Dermis microvascular lymphatic vessel endothelial cell (primary cell): ENCODE measurements at places on chromosomes 6 and 20. TPM values are rescaled to one million over a fixed set of nuclear protein-coding genes. Genes with fewer than 3 reads are reported as not detected.

RWDD2A gene
- 2.4 and 3.2 TPM in 2 replicates for total RNA-seq

CCM2L gene
- total RNA-seq: 17.3 and 27.6 TPM in 2 replicates

HTR1B gene
- total RNA-seq: 2.1 and 3.5 TPM in 2 replicates

SERPINB6 gene
- total RNA-seq: 107 and 108 TPM in 2 replicates

GRCh38 chr6:98976674-98977385 is 29.1 kb upstream of the FBXL4 start:
- no peak for DNase-seq

DNA sequence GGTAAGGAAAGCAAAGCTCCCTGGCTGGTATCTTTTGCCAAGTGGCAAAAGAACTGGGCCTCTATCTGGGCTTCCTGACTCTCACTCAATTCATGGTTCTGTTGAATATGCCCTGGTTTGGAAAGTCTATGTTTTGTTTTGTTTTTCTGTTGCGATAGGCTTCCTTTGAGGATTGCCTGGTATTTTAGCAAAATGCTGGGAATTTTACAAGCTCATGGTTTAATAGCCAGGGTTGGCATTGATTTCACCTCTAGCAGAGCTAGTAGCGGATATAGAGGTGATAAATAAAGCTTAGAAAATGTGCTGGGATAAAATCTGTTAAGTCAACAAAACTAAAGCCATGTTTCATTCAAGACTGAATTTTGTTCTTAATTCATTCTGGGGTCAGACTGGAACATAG is 109.9 kb downstream of the RNF144B start:
- DNase-seq: no peak

DNA sequence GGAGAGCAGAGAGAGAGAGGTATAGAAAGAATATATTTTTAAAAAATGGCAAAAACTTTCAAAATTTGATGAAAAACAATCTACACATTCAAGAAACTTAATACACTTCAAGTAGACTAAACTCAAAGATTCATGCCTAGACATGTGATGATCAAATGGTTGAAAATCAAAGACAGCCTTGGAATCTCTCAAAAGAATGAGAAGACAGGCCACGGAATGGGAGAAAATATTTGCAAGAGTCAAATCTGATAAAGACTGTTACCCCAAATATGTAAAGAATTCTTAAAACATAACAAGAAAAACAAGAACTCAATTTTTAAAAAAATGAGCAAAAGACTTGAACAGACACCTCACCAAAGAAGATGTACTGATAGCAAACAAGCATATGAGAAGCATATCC is 49.7 kb downstream of the THEMIS start:
- no peak for DNase-seq

- DNase-seq: no peak
Measured at GRCh38 chr6:77361018-77361417, 102.3 kb downstream of the HTR1B start.

DNA sequence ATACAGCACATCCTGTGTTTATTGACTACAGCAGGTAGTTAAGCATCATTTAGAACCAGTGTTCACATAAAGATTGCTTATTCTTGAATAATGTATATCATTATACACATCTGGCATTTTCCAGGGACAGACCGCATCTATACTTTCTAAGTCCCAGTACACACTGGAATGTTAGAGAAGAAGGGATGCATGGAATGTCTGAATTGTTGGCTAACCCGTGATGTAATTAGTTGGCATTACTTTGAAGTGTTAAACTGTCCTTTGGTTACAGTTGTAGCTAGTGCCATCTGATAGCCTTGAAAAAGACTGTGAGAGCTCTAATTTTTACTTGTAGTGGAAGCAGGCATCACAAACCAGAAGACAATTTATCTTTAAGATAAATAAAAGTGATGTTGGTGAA is 29.8 kb upstream of the MCHR2 start:
- no peak for DNase-seq

DNA sequence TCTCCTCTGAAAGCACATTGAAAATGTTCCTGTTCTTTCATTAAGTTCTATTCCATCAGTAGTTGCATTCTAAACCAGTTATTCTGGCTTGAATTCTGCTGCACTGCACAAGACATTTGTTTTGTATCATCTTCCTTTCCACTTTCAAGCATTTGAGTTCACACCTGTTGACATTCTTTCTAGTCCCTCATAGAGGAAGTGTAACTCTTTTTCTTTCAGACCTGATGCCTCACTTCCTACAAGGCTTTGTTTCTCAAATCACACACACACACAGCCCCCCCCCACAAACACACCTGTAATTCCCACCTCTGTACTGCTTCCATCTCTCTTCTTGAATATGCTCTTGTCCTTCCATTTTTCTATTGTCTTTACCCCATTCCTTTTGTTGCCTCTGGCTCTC is 50.9 kb downstream of the CCN2 start:
- no peak for DNase-seq
